ENCODE measurements at places on chromosomes 1 and 21.

DNA sequence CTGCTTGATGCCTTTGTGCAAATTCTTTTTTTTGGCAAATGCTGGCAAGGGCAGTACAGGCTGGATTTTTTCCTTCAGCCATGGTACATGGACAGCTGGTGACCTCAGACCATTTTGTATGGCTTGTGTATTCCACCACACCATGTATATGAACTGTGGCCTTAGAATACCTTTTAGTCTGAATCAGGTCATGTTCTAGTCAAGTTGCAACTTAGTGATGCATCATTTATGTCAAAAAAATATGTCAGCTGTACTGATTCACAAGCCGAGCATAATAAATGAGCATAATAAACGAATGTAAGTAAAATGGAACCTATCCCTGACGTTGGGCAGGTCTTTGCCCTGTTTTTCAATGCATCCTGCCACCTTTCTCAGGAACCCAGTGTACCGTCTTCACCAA lies 219.7 kb upstream of the RUNX1 start:
- DNase-seq: no peak

DNA sequence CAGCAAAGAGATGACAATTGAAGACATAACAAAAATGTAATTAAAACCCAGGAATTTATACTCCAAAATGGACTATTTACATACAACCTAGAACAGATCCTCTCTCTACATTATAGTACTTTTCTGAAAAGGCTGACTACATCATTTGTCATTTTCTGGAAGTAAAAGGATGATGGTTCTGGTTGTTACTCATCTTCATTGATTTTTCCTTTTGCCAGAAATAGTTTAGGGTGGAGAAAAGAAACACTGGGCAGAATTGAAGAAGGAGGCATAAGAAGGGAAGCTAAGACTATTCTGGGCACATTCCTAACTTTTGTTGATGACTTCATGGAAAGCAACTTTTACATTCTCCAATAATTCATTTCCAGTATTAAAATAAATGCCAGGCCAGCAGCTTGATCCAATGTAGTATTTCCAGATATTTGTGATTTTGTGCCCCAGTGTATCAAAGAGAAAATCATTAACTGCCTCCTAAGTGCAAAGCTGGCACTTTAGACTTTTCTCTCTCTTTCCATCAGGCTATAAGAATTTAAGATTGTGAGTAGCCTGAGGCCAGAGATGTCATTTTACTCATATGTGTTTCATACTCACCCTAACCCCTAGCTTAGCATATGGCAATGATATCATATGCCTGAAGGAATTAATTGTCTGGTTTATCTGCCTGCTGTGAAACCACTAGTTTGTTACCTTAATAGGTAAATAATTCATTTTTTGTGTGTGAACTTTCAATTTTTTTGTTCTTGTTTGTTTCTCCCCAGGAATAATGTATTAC lies 369.5 kb upstream of the LYPLAL1 start:
- no peak for DNase-seq

DNA sequence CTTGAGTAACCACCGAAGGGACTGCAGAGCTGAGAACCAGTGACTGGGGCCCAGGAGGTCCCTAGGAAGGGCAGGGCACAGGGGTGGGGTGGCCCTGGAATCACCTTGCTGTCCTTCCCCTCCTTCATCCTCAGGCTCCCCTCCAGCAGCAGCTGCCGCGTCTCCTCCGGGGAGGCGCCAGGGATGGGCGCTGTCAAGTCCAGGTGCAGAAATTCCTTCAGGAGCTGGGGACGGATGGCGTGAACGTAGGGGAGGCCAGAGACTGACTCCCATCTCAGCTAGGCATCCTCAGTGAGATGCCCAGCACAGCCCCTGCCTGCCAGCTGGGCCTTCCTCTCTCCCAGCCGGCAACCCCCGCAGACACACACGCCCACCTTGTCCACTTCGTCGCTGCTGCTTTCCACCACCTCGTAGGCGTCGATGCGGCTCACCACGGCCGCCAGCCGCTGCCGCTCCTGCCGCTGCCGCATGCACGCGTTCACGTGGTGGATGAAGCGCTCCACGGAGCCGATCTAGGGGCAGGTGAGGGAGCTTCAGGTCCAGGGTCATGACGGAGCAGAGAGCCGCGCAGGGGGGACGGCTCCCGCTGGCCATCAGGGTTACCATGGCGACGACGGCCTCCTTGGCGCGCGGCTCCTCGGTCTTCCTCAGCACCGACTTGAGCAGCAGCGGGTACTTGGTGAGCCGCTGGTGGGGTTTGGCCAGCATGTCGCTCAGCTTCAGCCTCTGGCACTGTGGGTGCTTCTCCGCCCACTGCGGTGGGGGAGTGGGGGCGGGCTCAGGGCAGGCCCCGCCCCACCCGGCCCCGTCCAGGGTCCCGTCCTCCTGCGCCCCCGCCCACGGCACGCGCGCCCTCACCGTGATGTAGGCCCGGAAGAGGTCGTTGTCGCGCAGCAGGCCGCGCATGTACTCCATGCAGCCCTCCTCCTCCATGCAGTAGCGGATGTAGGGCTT lies 4.4 kb upstream of the TNFRSF25 start:
- DNase-seq: no peak

- no peak for DNase-seq
These were observed 64.7 kb downstream of the PRDM16 start for GRCh38 chr1:3133686-3134085.

DNA sequence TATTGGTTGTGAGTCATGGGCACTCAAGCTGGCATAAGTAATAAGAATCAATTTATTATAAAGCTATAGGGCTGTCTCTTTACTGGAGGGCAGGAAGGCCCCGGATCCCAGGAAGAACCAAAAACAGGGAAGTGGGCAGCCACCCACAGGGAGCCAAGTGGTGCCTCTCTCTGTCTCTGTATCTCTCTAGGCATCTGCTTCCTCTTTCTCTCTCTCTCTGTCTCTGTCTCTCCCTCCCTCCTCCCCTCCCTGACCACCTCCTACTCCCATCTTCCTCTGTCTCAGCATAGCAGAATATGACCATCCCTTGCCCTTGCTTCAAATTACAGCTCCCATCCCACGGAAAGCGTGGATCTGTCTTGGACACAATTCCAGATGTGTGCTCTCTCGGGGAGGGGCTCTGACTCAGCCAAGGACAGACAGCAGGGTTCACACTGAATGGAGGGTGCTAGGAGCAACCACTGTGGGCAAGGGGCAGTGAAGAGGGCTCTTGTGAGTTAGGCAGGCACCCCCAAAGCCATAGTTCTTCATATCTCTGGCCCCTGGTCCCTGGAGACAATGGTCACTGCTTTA lies 80.4 kb upstream of the LPGAT1 start:
- DNase-seq: no peak

- DNase-seq: no peak
These were observed 82.1 kb downstream of the BRINP2 start for GRCh38 chr1:177252877-177253276.

DNA sequence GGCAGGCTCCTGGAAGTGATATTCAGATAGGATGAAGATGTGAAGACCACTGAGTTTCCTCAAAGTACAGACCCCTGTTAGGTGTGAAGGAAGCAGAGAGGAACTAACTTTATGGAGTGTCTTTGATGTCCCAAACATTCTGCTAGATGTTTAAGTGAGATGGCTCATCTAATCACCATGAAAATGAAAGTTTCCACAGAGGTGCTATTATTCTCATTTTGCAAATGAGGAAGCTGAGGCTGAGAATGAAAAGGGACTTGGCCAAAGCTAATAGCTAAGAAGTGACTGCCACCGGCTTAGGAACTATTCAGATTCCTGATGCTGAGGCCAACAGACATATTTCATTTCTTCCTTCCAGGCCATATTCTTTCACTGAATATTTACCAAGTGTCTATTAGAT lies 45.9 kb upstream of the WLS start:
- DNase-seq: no peak
